DMS 273 treated with DMSO at 0.1 percent for 48 hours (cell line): ENCODE measurements at places on chromosomes 12 and 14.

- DNase-seq, result no peak
These were observed 17.6 kb downstream of the CCDC88C start for GRCh38 chr14:91399868-91400640.

GRCh38 chr14:47439953-47440352 lies 235.5 kb downstream of the MDGA2 start:
- no peak for DNase-seq

GRCh38 chr12:60123557-60123956 lies 527.7 kb downstream of the SLC16A7 start:
- DNase-seq, result no peak

DNA sequence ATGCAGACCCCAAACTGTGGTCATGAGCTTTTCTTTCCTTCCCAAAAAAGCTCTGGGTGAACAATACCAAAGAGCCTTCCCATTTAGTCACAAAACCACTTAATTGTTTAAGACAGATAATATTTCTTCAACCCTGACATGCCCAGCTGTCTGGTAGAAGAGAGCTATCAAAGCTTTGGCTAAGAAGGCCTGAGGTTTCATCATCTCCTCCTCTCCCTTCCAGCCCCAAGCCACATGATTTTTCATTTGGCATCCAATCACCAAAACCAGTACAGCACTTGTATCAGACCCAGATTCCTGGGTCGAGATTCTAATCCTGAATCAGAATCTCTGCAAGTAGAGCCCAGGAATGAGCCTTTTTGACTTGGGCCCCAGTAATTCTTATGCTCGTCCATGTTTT lies 199.6 kb upstream of the TMEM260 start:
- DNase-seq, result no peak

- DNase-seq, result no peak
These were observed 58.1 kb downstream of the HSP90AA1 start for GRCh38 chr14:102028733-102029132.

DNA sequence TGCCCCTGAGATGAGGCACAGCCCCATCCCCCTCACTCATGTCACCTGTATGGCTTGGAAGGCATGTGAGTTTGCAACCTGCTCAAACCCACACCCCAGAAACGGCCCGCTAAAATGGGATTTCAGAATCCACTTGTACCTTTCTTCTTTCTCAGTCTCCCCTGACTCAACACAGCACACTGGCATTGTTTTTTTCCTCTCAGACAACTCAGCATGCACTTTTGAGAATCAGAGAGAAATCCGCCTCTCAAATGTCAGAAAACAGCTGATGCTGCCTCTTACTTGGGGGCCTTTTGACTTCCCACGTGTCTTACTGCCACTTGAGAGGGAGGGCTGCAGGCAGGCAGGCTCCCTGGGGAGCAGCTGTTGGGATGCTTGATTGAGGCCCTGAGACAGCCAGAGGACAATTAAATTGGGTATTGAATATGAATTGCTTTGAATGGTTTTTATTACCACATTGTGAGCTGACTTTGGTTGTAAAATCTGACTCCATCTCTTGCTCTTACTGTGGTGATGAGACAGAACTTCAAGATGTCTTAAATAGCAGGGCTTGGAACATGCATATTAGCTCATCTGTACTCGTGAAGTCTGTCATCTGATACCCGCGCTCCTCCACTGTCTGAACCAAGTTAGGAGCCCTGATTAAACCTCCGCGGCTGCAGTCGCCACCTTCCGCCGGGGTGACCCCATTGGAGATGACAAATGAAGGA lies 96.6 kb downstream of the APAF1 start:
- DNase-seq, result no peak

- DNase-seq, result no peak
These were observed 42.4 kb downstream of the RALGAPA1 start for GRCh38 chr14:35766700-35767082.

- DNase-seq, result no peak
These were observed 94.6 kb downstream of the DACT1 start for GRCh38 chr14:58732387-58732786.

DNA sequence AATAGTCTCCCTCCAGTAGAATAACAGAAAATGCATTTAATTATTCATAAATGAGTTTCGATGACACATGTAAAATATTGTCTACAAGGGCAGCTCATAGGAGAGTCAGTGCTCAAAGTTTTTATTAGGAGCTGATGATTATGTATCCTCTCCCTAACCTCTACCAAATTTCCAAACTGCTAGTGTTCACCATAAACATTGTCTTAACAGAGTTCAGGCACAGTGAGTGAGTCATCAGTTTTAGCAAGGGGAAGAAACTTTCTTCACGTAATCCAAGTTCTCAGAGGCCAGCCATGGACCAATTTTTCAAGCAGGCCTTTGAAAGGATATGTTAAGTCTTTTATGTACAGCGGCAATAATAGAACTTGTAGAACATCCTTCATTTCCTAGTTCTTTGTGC lies 649.2 kb upstream of the MIS18BP1 start:
- DNase-seq, result no peak

DNA sequence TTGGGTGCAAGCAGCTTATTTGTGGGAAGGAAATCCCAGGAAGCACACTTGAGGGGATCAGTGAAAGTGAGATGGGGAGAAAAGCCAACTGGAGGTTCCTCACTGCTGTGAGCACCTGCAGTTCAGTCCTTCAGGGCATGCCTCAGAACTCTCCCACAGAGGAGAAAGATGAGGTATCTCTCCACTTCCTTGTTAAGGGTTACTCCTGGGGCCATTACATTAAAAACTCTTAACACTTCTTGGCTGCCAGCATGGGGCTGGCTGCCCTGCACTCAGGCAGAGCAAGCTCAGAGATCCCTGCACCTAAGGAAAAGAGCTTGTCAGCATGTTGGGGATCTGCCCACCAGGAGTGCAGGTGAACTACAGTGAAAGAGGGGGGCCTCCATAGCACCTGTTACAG lies 28.8 kb downstream of the FERMT2 start:
- DNase-seq, result no peak

DNA sequence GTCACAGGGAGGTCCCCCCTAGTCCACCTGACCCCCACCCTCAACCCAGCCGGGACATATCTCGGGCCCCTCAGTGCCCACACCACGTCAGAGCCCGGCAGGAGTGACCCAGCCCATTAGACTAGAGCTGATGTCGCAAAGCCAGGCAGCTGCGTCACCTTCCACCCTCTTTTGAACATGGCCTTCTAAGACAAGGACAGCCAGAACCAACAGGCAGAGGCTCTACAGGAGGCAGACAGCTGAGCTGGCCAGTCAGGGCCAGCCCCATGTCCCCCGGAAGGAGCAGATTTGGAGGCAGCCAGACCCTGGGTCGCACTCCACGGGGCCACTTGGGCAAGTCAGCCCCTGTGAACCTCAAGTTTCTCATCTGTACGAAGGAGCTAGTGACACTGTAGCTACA lies 44.1 kb downstream of the SCARB1 start:
- no peak for DNase-seq

DNA sequence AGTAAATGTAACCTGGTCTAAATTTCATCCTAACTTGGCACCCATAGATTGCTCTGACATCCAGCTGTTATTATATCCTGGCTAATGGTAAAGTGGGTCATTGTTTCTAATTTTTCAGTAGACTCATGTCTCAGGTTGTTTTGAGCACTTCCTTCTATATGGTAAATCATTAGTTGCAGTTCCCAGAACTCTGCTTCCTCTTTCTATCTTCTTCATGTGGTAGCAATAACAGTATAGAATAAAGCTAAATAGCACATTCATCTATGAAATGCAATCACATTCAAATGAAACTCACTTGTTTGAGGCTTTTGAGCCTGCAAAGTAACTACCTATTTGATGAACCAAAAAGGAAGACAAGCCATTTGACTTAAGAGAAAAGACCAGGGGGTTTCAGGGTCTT lies 65.1 kb upstream of the GZMB start:
- no peak for DNase-seq

DNA sequence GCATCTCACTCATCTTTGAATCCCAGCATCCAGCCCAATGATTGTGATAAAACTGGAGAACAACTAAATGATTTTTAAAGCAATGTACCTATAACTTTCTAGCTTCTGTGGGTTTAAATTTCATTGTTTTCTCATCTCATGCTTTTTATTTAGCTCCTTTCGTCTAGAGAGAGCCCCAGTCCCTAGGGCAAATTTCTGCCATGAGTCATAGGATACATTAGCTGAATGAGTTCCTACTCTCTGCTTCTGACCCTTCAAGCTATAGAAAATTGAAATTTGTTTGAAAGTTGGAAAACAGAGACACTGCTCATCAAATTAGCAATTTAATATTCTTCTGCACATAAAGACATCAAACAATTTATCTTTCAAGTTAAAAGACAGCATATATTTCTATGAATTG lies 113.9 kb downstream of the KIF21A start:
- DNase-seq, result no peak

- no peak for DNase-seq
These were observed 80.8 kb downstream of the GALNT9 start for GRCh38 chr12:132248453-132249167.
